ENCODE measurements at places on chromosomes 12 and 14. TPM values are rescaled to one million over a fixed set of nuclear protein-coding genes. Genes with fewer than 3 reads are reported as not detected.

- no peaks in the 10 kb centered on the region for H3K4me1 ChIP-seq
- DNase-seq, result no peak
- peaks cover 12% of the 10 kb centered on the region for H3K27me3 ChIP-seq
- H3K27ac ChIP-seq, result no peak overlapping the region
These were observed 30.7 kb downstream of the DTX1 start for GRCh38 chr12:113087193-113087592.

GRCh38 chr12:27013611-27014084 is 536 bp downstream of the TM7SF3 start:
- peak; percentile 47 for DNase-seq
- no peaks in the 10 kb centered on the region for H3K36me3 ChIP-seq
- peak overlapping the region; percentile 68 for H3K4me3 ChIP-seq
- no peaks in the 10 kb centered on the region for H3K4me1 ChIP-seq
- H3K27me3 ChIP-seq, result no peaks in the 10 kb centered on the region

GRCh38 chr12:54723379-54724256 is 75.5 kb upstream of the DCD start:
- no peaks in the 10 kb centered on the region for H3K27me3 ChIP-seq
- DNase-seq, result peak; percentile 11
- H3K27ac ChIP-seq, result no peak overlapping the region

- no peaks in the 10 kb centered on the region for H3K4me1 ChIP-seq
- H3K4me3 ChIP-seq, result no peak overlapping the region
- no peaks in the 10 kb centered on the region for H3K36me3 ChIP-seq
- H3K27me3 ChIP-seq, result no peaks in the 10 kb centered on the region
- H3K27ac ChIP-seq, result no peak overlapping the region
These were observed 328.1 kb downstream of the BTG1 start for GRCh38 chr12:91817517-91817916.

DNA sequence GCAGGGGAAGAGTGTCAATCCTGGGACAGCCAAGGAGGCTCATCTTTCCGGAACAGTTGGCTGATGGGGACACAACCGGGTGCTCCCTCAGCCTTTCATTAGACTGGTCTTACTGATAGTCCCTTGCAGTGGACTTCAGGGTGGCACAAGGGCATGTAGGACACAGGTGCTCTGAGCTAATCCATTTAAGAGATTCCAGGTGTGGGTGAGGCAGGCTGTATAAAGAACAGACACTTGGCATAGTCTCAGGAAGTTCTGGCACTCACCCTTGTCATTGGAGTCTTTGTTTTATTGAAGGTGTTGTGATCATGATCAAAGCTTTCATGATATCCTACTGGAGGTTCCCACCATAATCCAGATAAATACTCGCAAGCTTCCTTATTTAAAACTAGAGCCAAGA is 341.6 kb downstream of the EMP1 start:
- H3K27ac ChIP-seq, result no peak overlapping the region
- no peak overlapping the region for H3K4me3 ChIP-seq
- no peaks in the 10 kb centered on the region for H3K4me1 ChIP-seq
- no peaks in the 10 kb centered on the region for H3K36me3 ChIP-seq

DNA sequence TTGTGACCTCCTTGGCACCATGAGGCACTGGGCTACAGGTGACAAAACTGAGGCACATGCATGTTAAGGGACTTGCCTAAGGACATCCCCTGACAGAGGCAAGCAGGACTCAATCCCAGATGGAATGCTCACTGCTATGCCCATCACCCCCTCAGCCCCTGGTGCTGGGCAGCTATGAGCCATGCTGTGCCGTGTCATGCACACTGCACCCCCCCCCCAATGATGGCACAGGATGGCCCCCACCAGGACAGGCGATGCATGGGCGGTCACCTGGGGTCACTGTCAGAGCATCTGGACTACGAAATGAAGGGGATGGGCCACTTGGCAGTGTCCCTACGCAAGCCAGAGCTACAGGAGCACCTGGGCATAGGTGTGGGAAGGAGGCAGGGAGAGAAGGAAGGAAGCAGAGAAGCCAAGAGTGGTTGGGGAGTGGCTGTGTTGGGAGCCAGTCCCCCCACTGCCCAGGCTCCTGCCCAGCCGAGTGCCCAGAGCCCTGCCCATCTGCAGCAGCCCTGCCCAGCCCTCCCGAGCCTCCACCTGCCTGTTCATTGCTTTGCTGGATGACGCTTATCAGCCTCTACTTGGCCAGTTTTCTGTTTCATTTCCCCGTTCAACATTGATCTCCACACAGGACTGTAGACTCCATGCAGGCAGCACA is 84.9 kb upstream of the DIO3 start:
- peak overlapping the region; percentile 19 for H3K27ac ChIP-seq
- H3K27me3 ChIP-seq, result no peaks in the 10 kb centered on the region
- peaks cover 20% of the 10 kb centered on the region for H3K4me1 ChIP-seq
- no peaks in the 10 kb centered on the region for H3K36me3 ChIP-seq
- no peak overlapping the region for H3K4me3 ChIP-seq

DNA sequence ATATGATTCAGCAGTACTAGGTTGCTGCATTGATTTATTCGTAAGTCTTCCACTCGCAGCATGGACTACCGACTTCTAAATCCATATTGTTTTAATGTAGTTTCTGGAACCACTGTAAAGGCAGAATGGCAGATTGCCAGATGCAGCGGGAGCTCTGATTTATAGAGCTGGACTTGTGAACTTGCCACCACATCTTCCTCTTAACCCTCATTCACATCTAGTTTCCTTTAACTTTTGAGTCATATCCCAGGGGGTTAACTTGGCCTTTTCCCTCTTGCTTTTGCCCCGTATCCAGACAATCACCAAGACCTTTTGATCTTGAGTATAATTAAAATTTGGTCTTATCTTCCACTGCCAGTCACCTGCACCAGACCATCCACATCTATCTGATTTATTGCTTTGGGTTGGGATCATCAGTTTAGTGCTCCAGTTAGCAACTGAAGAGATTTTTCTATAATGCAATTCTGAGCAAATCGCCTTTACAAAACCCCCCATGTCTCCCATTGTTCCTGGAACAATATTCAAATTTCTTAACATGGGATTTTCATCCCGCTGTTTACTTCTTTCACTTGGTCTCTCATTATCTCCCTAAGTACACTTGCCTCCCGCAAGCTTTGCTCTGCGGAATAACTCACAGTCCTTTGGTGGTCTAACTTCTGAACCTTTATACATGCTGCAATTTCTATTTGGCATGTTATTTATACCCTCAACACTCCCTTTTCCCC is 130.5 kb downstream of the ACSS3 start:
- H3K36me3 ChIP-seq, result no peaks in the 10 kb centered on the region
- DNase-seq, result no peak
- no peaks in the 10 kb centered on the region for H3K4me1 ChIP-seq
- H3K27me3 ChIP-seq, result no peaks in the 10 kb centered on the region
- H3K27ac ChIP-seq, result no peak overlapping the region
- no peak overlapping the region for H3K4me3 ChIP-seq

- peaks cover 12% of the 10 kb centered on the region for H3K4me1 ChIP-seq
- H3K36me3 ChIP-seq, result no peaks in the 10 kb centered on the region
- no peak overlapping the region for H3K4me3 ChIP-seq
- H3K27ac ChIP-seq, result no peak overlapping the region
These were observed 176.9 kb downstream of the PRKCH start for GRCh38 chr14:61498303-61498702.

DNA sequence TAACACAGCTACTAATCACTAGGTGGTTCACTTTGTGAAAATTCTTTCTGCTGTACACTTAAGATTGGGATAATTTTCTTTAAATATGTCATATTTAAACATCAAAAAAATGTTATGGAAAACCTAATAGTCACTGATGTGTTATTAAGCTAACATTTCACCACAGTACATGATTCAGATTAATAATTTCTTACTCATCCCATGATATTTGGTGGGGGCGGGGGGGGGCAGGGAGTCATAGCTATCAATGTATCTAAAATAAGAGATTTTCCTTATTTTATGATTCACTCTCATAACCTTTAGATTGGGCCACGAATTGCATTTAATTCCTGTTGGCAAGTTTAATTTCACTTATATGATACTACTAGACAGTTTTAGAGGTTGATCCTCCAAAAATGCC is 88.8 kb downstream of the KCNH5 start:
- peak; percentile 16 for DNase-seq
- no peaks in the 10 kb centered on the region for H3K27me3 ChIP-seq
- H3K4me3 ChIP-seq, result no peak overlapping the region
- no peaks in the 10 kb centered on the region for H3K36me3 ChIP-seq

DNA sequence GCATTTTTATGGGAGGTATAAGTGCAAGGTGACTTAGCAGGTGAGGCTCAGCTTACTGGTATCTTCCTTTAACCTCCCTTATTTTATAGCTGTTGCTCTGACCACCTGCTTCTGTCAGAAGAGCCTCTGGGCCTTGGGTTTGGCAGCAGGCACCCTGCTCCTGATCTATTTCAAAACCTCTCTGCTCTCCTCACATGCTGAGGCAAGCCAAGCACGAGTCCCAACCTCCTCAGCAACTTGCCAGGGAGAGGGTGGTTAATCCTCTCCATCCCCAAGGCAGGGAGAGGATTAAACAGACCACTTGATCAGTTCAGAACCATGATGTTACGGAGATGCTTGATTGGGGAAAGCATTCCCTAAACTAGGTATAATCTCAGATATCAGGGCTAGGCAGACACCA is 5.4 kb downstream of the PLEKHH1 start:
- no peak for DNase-seq
- H3K27me3 ChIP-seq, result peaks cover 41% of the 10 kb centered on the region
- H3K4me3 ChIP-seq, result no peak overlapping the region
- no peak overlapping the region for H3K27ac ChIP-seq
- no peaks in the 10 kb centered on the region for H3K4me1 ChIP-seq

DNA sequence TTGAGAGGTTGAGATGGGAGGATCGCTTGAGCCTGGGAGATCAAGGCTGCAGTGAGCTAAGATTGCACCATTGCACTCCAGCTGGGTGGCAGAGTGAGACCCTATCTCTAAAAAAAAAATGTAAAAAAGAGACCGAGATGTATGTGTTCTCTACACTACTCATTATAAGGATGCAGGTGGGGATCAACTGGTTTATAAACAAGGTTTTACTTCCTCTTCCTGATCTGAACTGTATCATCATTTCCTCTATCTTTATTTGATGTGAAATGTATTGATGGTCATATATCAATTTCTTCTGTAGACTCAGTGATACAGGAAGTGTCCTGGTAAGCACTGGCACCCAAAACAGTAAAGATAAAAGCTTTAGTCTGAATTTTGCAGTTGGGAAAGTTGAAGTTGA is 20.1 kb upstream of the USP44 start:
- no peak overlapping the region for H3K27ac ChIP-seq
- H3K4me1 ChIP-seq, result no peaks in the 10 kb centered on the region
- DNase-seq, result no peak
- H3K27me3 ChIP-seq, result no peaks in the 10 kb centered on the region
- H3K36me3 ChIP-seq, result no peaks in the 10 kb centered on the region

DNA sequence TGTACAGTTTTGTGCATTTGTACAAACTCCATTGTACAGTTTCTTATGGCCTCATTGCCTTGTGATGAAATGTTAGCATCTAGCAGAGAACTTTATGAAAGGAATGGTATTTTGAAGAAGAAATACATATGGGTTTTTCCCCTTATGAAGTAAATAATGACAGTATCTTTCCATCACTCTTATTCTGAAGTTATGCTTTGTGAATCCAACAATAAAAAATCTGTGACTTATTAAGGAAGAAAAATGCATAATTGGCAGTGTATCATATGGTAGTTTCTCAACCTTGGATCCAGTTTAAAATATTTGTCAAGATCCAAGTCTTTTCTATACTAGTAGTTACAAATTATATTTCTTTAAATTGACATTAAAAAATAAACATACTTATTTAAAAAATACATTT is 859.1 kb upstream of the FLRT2 start:
- no peak overlapping the region for H3K4me3 ChIP-seq
- DNase-seq, result no peak
- H3K27ac ChIP-seq, result no peak overlapping the region
- H3K36me3 ChIP-seq, result no peaks in the 10 kb centered on the region
- no peaks in the 10 kb centered on the region for H3K4me1 ChIP-seq

GRCh38 chr12:45234139-45234865 is 18.4 kb downstream of the ANO6 start:
- H3K27ac ChIP-seq, result peak overlapping the region; percentile 24
- peak; percentile 98 for DNase-seq
- no peak overlapping the region for H3K4me3 ChIP-seq

GRCh38 chr12:58298803-58299202 is 357.4 kb downstream of the ATP23 start:
- no peaks in the 10 kb centered on the region for H3K27me3 ChIP-seq
- H3K36me3 ChIP-seq, result no peaks in the 10 kb centered on the region
- no peak for DNase-seq
- H3K4me3 ChIP-seq, result no peak overlapping the region

DNA sequence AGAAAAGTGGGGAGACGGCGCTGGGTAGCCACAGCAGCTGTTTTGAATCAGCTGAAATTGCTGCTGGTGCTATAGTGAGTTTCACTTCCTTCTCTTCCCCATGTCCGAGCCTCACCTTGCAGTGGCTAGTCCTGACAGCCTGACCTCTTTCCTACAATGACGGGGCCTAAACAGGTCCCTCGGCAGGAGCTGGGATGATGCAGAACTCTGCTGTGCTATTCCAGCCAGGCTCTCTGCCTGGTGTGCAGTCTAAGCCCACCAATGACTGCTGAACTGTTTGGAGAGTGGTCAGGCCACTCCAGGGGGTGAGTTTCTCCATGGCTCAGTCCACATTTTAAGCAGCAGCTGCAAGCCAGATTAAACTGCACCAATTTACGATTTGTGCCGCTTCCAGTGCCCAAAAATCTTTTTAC is 207.3 kb downstream of the TTC7B start:
- H3K27ac ChIP-seq, result no peak overlapping the region
- H3K36me3 ChIP-seq, result peaks cover 6% of the 10 kb centered on the region
- DNase-seq, result no peak

GRCh38 chr12:51721282-51721940 is 127.1 kb downstream of the FIGNL2 start:
- H3K27ac ChIP-seq, result no peak overlapping the region
- DNase-seq, result peak; percentile 36
- H3K27me3 ChIP-seq, result no peaks in the 10 kb centered on the region
- H3K4me3 ChIP-seq, result peak overlapping the region; percentile 37
- no peaks in the 10 kb centered on the region for H3K4me1 ChIP-seq

DNA sequence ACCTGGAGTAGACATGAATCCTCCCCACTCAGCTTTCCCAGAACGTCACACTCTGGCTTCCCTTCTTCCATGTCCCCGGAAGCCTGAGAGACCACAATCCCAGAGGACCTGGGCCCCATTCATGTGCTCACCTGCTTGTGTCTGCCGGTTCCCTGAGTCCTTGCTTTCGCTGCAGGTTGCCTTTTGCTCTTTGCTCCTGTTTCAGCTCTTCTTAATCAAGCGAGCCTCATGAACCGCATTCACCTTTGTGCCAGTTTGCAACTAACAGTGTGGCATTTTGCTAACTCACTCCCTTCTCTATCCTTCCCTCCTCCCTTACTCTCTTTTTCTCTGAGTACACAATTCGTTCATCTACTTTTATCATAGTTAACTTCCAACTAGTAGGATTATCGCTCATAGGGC is 23.1 kb downstream of the ENTPD5 start:
- H3K4me1 ChIP-seq, result no peaks in the 10 kb centered on the region
- H3K36me3 ChIP-seq, result 0 out of 2 replicates have a peak, but pooled peaks cover 3% of the 10 kb centered on the region
- H3K27ac ChIP-seq, result no peak overlapping the region
- DNase-seq, result no peak

Gene PPP4R4
- 0.56 TPM for total RNA-seq

Gene TCL1B
- not detected for total RNA-seq

Gene KIF21A
- 1.1 TPM for total RNA-seq

Gene BMP4
- total RNA-seq, result 2.8 TPM

Gene HEATR5A
- total RNA-seq, result 46.4 TPM

Data from IMR-90 (cell line).